ENCODE measurements at places on chromosomes 13 and 19. TPM values are rescaled to one million over a fixed set of nuclear protein-coding genes. Genes with fewer than 3 reads are reported as not detected.
A peak's percentile ranks its signal among the peaks of the same experiment; 100 is the strongest.

TTYH1 gene
- total RNA-seq = 58.4 TPM

C19orf67 gene
- total RNA-seq = not detected

TEAD2 gene
- 51.4 TPM for total RNA-seq

ATP1A3 gene
- 1.1 TPM for total RNA-seq

GRCh38 chr13:91632086-91632485 lies 233.7 kb downstream of the GPC5 start:
- no peaks in the 10 kb centered on the region for H3K36me3 ChIP-seq
- H3K4me1 ChIP-seq = no peaks in the 10 kb centered on the region
- H3K27me3 ChIP-seq = no peaks in the 10 kb centered on the region
- H3K27ac ChIP-seq = no peak overlapping the region
- H3K4me3 ChIP-seq = no peak overlapping the region

GRCh38 chr19:15104411-15104810 lies 2.8 kb upstream of the SYDE1 start:
- no peak overlapping the region for H3K27ac ChIP-seq
- H3K27me3 ChIP-seq = no peaks in the 10 kb centered on the region
- H3K36me3 ChIP-seq = peaks cover 5% of the 10 kb centered on the region
- no peak overlapping the region for H3K4me3 ChIP-seq
- peaks cover 10% of the 10 kb centered on the region for H3K4me1 ChIP-seq

DNA sequence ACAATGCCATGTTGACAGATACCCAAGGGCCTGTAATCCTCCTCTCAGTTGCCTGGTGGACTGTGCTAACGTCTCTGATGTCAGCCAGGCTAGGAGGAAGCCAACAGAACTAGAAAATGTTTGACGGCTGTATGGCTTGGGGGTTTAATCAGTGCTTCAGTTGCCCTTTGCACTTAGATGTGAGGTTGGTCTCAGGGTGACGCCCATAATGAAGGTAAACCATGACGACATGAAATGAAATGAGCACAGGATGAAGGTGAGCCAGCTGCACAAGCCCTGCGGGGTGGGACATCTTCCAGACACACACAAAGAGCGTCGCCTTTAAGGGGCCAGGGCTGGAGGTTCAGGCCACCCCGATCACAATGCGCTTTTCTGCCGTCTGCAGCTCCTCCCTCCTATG lies 127.2 kb downstream of the CRYL1 start:
- no peaks in the 10 kb centered on the region for H3K4me1 ChIP-seq
- no peaks in the 10 kb centered on the region for H3K36me3 ChIP-seq
- no peak overlapping the region for H3K27ac ChIP-seq
- no peak for DNase-seq

DNA sequence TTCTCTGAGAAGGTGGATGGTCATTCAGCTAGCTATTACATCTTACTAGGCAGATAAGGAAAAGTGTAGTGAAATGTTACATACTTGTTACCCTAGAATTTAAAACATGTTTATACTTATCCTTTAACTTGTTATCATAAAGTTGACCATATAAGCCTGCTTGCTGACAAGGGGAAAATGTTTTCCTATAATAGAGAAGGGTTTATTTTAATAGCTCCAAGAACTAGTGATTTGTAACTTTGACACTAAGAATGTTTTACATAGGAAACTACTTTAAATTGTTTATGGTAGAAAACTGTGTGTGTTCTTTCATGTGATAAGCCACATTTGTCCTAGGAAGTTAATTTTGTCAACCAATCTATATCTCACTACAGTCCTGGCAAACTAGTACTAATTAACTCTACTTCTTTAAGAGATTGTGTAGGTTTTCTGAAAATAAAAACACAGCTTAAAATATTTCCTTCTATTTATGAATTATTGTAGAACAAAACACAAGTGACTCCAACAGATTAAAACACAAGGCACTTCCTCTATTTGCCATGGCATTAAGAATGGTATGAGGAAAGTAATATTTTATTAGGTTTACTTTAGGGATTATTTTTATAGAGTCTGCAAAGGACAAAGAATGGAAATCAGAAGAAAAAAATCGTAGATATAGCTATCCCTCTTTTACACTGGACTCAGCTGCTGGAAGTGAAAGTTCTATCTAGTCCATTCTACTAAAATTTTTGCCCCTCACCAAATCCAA lies 233.3 kb upstream of the NBEA start:
- H3K27me3 ChIP-seq = no peaks in the 10 kb centered on the region
- no peak overlapping the region for H3K27ac ChIP-seq
- H3K36me3 ChIP-seq = no peaks in the 10 kb centered on the region
- H3K4me1 ChIP-seq = no peaks in the 10 kb centered on the region

GRCh38 chr13:100130092-100130491 lies 41.2 kb downstream of the PCCA start:
- no peaks in the 10 kb centered on the region for H3K4me1 ChIP-seq
- DNase-seq = no peak
- H3K27me3 ChIP-seq = no peaks in the 10 kb centered on the region

GRCh38 chr19:40150170-40150569 lies 41.1 kb upstream of the MAP3K10 start:
- H3K27me3 ChIP-seq = no peaks in the 10 kb centered on the region
- no peaks in the 10 kb centered on the region for H3K4me1 ChIP-seq
- no peak overlapping the region for H3K27ac ChIP-seq
- H3K4me3 ChIP-seq = no peak overlapping the region
- H3K36me3 ChIP-seq = no peaks in the 10 kb centered on the region

DNA sequence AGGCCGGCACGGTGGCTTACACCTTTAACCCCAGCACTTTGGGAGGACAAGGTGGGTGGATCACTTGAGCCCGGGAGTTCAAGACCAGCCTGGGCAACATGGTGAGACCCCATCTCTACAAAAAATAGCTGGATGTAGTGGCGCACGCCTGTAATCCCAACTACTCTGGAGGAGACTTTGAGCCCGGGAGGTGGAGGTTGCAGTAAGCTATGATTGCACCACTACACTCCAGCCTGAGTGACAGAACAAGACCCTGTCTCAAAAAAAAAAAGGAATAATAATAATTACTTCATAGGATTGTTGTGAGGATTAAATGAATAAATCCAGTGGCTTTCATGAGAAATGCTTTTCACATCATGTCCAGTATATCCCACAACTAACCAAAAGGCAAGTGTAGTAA lies 8.0 kb downstream of the IGSF23 start:
- DNase-seq = no peak
- H3K27ac ChIP-seq = no peak overlapping the region
- H3K4me1 ChIP-seq = peaks cover 3% of the 10 kb centered on the region
- no peaks in the 10 kb centered on the region for H3K36me3 ChIP-seq
- no peak overlapping the region for H3K4me3 ChIP-seq
- no peaks in the 10 kb centered on the region for H3K27me3 ChIP-seq

DNA sequence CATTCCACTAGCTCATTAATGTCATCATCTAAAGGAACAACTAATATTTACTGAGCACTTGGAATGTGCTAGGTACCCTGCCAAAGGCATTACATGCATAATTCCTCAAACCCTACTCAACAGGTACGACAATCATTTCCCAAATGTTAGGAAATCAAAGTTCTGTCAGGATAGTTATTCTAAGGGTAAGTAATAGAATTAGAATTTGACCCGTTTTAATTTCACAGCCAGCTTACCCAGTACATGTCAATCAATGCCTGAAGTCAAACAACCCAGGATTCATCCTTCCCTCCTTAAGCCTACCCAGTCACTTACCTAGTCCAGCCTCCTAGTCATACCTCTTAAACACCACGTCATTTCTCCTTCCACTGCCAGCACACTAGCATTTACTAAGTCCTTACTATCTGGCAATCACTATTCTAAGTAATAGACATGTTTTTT lies 2.4 kb downstream of the LNX2 start:
- no peaks in the 10 kb centered on the region for H3K36me3 ChIP-seq
- no peak overlapping the region for H3K4me3 ChIP-seq
- H3K4me1 ChIP-seq = no peaks in the 10 kb centered on the region

DNA sequence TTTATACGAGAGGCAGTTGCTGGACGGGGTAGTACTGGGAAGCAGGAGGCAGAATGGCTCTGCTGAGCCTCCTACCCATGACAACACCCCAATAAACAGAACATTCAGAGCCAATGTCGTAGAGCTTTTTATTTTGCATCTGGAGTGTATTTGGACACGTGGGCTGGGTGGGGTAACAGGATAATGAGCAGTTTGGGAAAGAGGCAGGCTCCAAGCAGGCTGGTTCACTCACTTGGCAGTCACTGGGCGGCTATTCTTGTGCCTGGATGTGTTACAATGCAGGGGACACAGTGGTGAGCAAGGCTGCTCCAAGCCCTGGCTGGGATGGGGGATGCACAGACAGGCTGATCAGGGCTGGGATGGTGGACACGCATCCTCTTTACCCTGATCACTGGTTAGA lies 9.5 kb downstream of the ACTMAP start:
- H3K27ac ChIP-seq = peak overlapping the region; percentile 75
- H3K36me3 ChIP-seq = peaks cover 42% of the 10 kb centered on the region
- peak; percentile 84 for DNase-seq
- peak overlapping the region; percentile 8 for H3K4me3 ChIP-seq
- H3K4me1 ChIP-seq = peaks cover 11% of the 10 kb centered on the region
- no peaks in the 10 kb centered on the region for H3K27me3 ChIP-seq

DNA sequence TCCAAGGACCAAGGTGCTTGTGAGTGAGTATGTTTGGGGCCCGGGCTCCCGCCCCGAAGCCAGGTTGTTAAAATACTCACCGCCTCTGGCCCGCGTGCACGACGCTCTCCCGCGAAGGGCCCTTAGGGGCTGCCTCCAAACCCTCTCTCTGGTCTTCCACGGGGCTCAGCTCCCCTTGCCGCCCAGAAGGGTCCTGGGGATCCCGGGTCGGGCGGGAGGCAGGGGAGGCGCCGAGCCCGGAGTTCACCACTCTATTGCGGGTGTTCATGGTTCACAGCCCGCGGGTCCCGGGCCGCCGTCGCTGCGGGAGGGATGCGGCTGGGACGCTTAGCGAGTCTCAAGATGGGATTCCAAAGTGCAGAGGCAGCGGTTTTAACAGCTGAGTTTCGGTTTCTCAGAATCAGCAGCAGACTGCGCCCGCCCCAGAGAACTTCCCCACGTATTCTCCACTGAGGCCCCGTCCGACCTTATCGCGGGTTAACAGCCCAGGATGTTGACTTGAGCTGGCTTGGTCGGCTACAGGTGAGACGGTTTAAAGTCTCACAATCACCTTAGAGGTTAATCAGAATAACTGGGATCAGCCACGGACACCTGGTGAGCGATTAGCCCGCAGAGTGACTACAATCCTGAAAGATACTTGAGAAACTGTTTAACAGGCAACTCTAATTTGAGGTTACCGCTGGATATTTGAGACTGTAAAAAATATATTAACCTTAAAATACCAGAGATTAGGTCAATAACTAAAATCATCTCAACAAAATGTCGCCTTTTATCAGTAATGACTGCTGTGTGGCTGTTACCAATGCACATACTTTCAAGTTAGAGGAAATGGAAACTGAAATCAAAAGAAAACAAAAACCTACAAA lies at the start of gene EPSTI1:
TSS of gene EPSTI1 (minus strand) at position 344 of the 866 bp plus-strand sequence. CDS start at position 268, 76 bp downstream.
- DNase-seq = no peak
- peak within 1 kb of the TSS; percentile 71 for H3K4me3 ChIP-seq
- no peaks in the 10 kb centered on the region for H3K27me3 ChIP-seq
- no peaks in the 10 kb centered on the region for H3K36me3 ChIP-seq

- no peaks in the 10 kb centered on the region for H3K36me3 ChIP-seq
- no peak for DNase-seq
- no peak overlapping the region for H3K4me3 ChIP-seq
Measured at GRCh38 chr13:104099750-104100149, 1033.5 kb upstream of the SLC10A2 start.

- H3K4me3 ChIP-seq = no peak overlapping the region
- no peaks in the 10 kb centered on the region for H3K27me3 ChIP-seq
- H3K27ac ChIP-seq = no peak overlapping the region
- no peak for DNase-seq
- no peaks in the 10 kb centered on the region for H3K36me3 ChIP-seq
- no peaks in the 10 kb centered on the region for H3K4me1 ChIP-seq
Measured at GRCh38 chr13:84362777-84363176, 480.5 kb upstream of the SLITRK1 start.

DNA sequence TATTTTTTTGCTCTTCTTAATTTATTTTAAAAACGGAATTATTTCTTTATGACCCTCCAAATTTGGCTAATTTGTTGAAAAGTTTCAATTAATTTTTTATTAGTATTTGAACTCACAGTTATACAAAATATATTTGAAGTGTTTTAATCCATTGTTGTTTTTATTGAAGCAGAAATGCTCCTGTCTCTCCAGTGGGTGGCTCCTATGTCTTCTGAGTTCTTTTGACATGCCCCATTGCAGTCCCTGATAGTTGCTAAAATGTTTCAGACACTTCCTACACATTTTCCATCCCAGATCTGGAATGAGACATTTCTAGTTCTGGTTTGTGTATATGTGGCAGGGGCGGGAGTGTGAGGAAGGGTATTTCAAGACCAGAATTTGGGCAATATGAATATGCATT lies 579.4 kb upstream of the PRR20A start:
- no peaks in the 10 kb centered on the region for H3K36me3 ChIP-seq
- no peak overlapping the region for H3K27ac ChIP-seq
- no peak for DNase-seq
